SK-MEL-5 (cell line): ENCODE measurements at places on chromosomes 7 and 10. TPM values are rescaled to one million over a fixed set of nuclear protein-coding genes. Genes with fewer than 3 reads are reported as not detected.

NPY gene
- total RNA-seq: not detected in 2 replicates

GPR85 gene
- 5.7 and 5.9 TPM in 2 replicates for total RNA-seq

CHN2 gene
- 39.5 and 40.5 TPM in 2 replicates for total RNA-seq

TMEM176B gene
- 0.63 and 1.4 TPM in 2 replicates for total RNA-seq

DNTT gene
- total RNA-seq: not detected in 2 replicates

- DNase-seq: no peak
These were observed 31.5 kb downstream of the MTURN start for GRCh38 chr7:30166155-30166840.

GRCh38 chr7:16404636-16405035 lies 16.7 kb downstream of the CRPPA start:
- no peak for DNase-seq

- DNase-seq: no peak
These were observed 26.5 kb downstream of the LMTK2 start for GRCh38 chr7:98133181-98133580.

GRCh38 chr7:50679218-50680007 lies 103.3 kb downstream of the GRB10 start:
- DNase-seq: peak; percentile 78

GRCh38 chr10:74145133-74145532 lies 5.5 kb downstream of the AP3M1 start:
- DNase-seq: no peak

- no peak for DNase-seq
These were observed 52.1 kb downstream of the SH2D4B start for GRCh38 chr10:80589726-80590373.

GRCh38 chr10:69269761-69270160 lies 8.5 kb upstream of the HK1 start:
- DNase-seq: no peak

DNA sequence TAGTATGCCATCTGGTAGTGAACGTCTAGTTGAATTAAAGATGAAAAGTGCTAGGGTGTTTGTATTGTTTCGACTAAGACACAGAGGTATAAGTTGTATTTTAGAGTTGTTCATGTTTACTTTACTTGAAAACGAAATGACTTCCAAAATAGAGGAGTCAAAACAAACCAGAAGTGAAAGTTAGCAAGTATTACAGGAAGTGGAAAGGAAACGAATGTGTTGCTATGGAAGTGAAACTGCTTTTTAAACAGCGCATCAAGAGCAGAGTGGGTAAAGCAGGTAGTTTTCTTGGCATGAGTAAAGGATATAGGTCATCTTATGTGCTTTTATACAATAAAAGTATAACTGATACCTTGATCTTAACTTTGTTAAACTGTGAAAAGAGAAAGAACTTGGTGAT lies 20.0 kb upstream of the GALNTL5 start:
- no peak for DNase-seq

GRCh38 chr10:5071411-5072198 lies 22.6 kb upstream of the AKR1C3 start:
- no peak for DNase-seq

- no peak for DNase-seq
These were observed 126.2 kb downstream of the CCNY start for GRCh38 chr10:35462491-35462934.

- no peak for DNase-seq
These were observed 300.6 kb downstream of the PLXNA4 start for GRCh38 chr7:132275416-132276233.

DNA sequence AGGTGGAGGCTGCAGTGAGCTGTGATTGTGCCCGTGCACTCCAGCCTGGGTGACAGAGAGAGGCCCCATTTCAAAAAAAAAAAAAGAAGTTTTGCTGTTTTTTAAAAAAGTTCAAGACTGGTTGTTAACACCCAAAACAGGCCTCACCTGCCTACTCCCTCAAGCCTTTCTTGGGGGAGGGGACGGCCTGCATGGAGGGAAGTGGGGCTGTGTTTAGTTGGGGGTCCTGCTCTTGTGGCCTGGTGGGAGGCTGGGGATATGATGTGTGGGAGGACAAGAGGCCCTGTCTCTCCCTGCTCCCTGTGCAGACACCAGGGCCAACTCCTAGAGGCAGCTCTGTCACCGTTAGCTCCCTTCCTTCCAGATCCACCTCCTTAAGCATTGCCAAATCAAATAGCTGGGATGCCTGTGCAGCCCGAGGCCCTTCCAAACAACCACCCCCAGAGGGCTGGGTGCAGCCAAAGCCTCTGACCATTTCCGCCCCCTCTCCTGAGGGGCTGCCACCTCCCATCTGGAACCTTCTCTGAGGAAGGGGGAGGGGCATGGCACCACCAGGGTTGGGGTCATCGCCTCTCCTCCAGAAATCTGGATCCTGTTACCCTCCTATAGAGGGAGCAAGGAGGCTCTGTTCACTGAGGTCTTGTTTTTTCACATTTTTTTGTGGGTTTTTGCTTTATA lies 32.9 kb upstream of the ANKRD2 start:
- no peak for DNase-seq

DNA sequence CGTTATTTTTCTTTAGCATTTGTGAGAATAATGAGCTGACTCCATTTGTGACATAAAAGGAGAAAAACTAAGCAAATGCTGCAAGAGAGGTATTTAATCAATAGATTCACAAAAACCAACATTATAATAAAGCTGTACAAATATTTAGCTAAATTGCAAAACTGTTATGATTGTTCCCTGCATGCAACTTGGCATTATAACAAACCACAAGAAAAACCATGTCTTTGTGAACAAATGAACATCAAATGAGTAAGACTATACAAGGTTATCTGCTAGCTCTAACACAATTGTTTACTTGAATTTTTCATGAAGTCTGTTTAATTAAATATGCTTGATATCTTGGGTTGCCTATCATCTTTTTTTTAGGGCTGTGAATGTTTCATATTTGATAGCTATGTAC lies 50.8 kb upstream of the PPP1R9A start:
- no peak for DNase-seq

DNA sequence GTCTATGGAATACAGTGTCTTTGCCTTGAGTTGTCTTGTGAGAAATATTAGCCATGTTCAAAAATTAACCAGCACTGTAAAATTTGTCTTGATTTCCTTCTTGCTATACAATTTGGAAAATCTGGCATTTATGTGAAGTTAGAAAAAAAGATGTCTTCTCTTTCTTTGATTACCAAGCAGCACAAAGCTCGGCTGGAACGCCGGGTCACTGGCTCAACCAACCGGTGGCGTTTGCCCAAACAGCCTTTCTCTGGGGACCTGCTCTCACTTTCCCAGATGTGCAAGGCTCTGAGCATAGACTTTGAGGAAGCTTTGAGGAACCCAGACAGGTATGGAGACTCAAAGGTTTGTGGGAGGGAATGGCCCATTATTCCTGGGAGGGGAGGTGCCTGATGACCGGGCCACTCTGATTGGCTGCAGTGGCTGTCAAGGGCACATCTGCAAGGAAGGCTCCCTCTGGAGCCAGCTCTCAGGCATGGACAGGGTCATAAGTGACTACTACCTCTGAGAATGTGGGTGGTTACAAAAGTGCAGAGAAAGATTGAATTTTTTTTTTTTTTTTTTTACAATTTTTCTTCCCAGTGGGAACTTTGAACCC lies 5.6 kb downstream of the BTBD16 start:
- DNase-seq: peak; percentile 34

GRCh38 chr10:101535949-101536348 lies 52.1 kb downstream of the POLL start:
- DNase-seq: no peak

DNA sequence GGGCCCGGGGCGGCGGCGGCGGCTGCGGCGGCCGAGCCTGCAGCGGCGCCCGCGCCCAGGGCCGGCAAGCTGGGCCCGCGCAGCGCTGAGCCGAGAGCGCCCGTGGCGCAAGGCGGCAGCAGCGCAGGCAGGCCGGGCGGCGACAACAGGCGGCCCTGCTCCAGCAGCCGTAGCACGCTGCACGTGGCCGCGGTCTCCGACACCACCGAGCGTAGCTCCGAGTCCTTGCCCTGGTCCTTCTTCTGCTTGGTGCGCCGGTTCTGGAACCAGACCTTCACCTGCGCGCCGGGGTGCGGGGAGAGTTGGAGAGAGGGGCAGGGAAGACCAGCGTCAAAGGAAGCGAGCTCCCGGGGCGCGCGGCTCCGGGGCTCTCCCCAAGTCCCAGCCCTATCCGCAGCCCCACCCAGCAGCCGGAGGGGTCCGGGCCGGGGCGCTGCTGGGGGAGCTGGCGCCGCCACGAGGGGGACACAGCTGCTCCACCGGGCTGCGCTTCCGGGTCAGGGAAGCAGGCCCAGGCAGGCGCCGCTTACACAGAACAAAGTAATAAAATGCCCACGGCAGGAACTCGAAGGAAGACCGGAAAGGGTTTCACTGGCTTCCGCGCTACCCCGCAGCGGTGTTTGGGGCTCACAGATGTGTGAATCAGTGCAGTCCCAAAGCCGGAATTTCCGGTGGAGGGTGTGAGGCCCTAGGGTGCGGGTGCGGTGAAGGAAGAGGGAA lies 3.6 kb downstream of the VAX1 start:
- DNase-seq: no peak

DNA sequence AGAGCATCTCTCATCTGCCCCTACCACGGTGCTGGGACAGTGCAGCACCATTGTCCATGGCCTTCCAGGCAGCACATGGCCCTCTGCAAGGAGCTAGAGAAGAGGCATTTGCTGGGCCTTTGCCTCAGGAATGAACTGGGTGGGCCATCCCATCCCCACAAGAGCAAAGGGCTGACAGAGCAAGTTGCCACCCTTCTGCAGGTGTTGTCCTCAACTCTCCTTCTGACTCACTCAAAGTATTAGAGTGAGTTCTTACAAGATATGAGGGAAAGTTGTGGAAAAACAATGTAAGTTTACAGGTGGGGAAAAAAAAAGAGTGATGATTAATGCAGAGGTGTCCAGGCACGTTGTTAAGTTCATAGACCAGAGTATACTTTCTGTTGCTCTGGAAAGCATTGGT lies 261.2 kb downstream of the SKIDA1 start:
- no peak for DNase-seq

- DNase-seq: no peak
These were observed 116.2 kb downstream of the LRMDA start for GRCh38 chr10:75547391-75548298.

GRCh38 chr7:33421429-33421828 lies 292.1 kb downstream of the BBS9 start:
- no peak for DNase-seq

DNA sequence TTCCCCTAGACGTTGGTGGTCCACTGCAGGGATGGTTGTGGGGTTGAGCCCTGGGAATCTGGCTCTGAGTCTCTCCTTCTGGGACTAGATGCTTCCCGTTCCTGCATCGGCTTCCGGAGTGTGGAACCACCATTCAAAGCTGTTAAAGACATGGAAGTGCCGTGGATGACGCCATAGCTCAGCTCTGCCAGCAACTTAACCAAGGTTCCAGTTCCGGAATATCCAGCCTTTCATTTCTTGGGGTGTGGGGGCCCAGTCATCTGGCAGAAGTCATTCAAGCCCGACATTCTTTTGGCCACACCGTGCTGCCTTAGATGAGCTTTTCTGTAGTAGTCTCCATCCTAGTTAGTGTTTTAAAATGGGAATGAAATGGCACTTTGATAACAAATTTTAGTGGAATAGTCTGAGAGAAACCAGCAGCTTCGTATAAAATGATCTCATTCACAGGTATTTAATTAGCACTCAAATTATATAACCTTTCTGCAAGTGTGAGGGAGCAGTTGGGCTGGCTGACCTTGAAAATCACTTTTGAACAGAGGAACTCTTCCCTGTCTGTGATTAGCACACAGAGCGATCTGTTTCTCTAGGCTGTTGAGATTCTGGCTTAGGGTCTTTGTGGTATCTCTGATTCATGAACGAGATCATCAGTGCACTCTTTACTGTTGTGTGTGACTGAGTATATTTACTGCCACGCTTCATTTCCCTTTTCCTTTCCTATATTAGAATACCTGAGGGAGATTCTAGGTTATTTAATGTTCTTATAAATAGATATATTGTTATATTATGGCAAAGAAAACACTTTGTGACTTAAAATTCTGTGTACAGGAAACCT lies 19.9 kb downstream of the LMTK2 start:
- DNase-seq: no peak

GRCh38 chr10:44863344-44864047 lies 47.6 kb upstream of the TMEM72 start:
- DNase-seq: no peak

DNA sequence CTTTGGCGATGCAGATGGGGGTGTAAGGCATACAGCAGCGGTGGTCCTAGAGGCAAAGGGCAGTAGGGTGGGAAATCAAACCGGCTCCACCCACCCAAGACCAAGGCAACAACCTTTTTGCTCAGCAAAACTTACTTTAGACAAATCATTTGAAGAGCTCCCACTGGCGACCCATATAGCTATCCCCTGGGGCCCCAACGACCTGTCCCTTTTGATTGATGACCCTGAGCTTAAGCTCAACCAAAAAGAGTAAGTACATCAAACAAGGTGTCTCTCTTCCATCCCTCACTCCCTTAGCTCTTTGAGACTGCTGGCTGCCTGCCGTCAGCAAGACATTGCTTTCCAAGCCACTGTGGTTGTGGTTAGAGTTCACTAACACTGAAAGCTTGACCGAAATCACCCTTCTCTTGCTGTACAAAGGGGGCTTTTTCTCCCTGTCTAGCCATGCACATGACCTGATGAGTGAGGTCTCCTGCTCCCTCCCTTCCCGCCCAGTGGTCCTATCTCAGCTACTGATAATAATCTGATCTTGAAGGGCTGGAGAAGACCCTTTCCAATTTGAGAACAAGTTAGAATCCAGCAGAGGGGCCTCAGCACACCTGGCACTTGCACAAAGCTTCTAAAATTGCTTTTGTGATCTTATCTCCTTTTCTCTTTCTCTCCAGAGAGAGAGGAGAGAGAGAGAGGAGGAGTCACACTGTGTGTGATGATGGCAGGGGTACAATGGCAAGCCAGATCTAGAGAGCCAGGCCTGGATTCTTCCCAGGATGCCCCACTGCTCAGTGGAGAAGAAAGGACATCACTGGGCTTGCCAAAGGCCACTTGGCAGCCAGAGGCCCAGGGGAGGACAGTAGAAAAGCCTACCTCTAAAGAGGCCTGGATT lies 42.2 kb downstream of the XPNPEP1 start:
- no peak for DNase-seq

- no peak for DNase-seq
These were observed 8.0 kb upstream of the ELFN1 start for GRCh38 chr7:1662101-1662500.

DNA sequence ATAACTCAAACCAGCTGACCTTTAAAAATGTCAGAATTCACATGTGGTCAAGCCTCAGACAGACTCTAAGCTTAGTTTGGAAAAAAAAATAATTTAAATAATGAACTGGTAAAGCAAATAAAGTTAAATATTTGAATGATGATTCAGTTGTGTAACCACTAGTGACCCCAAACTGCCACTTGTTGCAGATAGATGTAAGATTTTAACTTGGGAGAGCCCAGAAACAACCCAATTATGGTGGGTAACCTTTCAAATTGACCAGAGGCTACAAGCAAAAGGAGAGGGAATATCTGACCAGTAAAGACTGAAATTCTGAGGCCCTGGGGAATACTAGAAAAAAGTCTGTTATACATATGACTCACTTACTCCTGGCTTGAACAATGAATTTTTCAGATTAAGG lies 268.1 kb downstream of the HPSE2 start:
- DNase-seq: no peak

DNA sequence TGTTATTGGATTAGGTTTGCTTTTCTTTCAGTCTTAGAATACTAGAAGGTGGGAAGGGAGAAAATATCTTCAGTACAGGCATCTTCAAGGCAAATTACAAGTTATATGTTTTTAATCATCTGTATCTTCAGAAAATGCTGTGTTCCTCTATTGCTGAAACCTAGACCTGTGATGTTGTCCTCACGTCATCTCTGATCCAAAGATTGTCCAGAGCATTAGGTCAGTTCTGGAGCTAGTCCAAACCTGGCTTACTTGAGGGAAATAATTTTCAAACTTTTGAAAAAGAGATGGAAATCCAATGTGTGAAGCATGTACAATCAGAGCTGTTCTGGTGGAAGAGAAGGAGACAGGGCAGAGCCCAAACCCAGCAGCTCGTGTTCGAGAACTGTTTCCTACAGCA lies 217.3 kb downstream of the ZEB1 start:
- no peak for DNase-seq
